ENCODE measurements at places on chromosomes 3 and 15.
A peak's percentile ranks its signal among the peaks of the same experiment; 100 is the strongest.

DNA sequence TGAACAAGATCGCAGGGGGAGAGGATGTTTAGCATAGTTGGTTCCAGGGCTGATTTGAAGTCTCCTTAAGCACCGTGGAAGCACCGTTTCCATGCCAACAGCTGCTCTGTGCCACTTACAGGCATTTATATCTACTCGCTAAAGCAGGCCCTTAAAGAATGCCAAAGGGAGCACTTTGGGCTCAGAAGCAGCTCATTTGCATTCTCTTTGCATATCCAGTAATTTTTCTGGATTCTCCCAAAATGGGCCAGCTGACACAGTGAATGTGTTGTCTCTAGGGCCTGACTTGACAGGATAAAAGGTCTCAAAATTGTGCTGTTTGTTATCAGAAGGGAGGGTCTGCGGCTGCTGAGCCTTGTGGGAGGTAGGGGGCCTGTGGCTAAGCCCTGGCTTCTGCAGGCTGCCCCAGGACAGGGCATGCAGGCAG is 138.6 kb downstream of the FBLN2 start:
- no peak for DNase-seq

DNA sequence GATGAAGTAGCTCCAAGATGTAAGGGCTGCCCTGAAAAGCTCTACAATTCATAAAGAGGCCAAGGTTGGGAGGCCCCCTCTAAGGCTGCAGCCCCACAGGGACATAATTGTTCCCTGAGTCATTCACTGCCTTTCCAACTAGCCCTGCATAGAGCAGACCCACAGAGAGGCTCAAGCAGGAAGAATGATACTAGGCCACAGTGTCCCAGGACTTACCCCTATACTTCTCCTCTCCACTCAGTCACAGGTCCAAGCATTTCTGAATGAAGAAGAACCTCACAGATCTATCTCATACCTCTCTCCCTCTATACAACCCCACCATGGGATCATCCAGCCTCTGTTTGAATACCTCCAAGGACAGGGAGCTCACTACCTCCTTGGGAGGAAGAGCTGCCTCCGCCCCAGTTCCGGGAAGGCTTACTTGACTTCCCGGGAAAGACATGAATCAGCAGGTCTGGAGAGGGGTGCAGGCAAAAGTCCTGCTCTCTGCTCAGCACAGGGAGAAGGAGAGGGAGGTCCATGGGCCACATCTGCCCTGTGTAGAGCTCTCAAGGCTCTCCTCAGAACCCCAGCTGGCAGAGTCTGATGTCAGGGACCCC is 6.9 kb upstream of the SKIC8 start:
- DNase-seq, result no peak

DNA sequence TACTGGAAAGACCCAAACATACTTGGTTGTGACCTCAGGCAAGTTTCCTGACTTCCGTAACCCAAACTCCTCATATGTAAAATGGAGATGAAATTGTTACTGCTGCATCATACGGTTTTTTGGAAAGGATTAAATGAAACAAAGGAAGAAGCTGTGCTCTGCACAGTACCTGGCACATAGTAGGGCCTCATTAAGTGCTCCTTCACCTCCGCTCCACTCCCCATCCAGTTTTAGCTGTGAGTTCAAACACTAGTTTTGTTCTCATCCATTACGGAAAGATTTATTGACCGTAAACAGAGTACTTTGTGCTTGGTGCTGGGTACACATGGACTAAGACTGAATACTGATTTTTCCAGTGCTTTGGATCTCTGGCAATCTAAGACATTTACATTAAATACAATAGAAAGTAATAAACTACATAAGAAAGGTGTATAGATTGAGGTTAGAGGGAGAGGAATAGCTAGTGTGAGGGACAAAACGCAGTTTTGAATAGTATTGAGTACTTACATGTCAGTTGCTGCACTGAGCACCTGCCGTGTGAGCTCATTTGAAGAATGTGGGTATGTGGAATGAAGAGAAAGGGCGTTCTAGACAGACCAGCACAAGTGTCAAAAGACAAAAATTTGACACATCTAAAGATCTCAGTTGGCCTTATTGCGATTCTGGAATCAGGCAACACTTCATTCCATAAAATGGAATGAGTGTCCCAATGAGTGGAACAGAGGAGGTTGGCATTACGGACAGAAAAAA is 594 bp upstream of the ICE2 start:
- DNase-seq, result no peak

- DNase-seq, result peak; percentile 57
These were observed 183.7 kb upstream of the LMCD1 start for GRCh38 chr3:8317661-8318649.

DNA sequence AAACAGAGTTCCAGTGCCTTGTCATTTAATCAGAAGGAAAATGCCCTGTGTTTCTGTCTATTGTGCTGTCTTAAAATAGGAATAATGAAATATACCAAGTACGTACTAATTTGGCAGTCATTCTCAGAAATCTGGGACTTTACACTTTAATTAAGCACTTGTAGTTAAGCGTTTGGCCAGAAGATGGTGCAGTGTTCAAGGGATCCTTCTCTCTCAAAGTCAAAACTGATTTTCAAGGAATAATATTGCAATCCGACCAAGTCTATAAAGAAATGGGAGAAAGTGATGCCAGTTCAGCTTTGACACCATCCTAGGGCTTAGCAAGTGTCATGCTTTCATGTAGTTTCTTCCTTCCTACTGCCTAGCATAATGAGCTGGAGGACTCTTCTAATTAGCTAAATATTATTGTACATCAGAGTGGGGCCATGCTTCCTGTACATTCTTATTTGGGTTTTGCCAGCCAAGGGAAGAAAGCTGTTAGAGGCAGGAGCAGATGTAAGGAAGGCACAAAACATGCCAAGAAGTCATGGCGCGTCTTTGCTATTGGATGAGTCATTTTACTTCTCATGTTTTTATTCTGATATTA is 64.8 kb downstream of the SAMMSON start:
- no peak for DNase-seq

- no peak for DNase-seq
These were observed 26.2 kb upstream of the LRRC3B start for GRCh38 chr3:26596335-26596734.

DNA sequence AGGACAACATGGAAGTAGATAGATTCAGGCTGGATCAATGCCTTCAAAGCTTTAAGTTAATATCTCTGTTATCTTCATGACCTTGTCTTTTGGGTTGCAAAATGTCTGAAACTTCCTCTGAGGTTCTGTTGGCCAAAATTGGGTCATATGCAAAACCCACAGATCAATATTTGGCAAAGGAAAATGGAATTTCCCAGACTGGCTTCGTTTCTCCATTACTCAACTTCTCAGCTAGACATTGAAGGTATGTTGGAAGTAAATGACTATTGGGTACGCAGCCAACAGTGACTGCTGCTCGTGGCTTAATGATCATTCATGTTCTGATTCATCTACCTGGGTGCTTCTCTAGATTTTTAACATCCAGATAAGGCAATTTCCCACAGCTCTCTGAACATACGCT is 675.4 kb upstream of the SGO1 start:
- DNase-seq, result no peak

- no peak for DNase-seq
These were observed 481.8 kb downstream of the MECOM start for GRCh38 chr3:169181666-169182065.

DNA sequence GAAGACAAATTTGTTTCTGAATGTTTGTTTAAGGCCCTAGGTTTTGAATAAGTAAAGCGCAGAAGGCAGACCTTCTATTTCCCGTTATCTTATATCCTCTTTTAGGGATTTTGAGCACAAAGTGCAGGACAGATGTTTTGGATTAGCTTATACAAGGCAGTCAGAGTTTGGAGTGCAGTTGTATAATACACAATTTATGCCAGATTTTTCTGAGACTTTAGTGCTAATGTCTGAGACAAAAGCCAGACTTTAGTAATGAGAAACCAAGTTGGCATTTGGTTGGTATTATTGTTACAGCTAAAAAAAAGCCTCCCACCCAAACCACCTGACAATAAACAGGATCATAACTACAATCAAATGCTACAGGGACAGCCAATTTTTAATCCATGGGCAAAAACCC is 309.9 kb upstream of the SATB1 start:
- no peak for DNase-seq

Measured in NCI-H345 (cell line).